ENCODE measurements at places on chromosomes 13 and 19. TPM values are rescaled to one million over a fixed set of nuclear protein-coding genes. Genes with fewer than 3 reads are reported as not detected.

The CELF5 gene
- total RNA-seq: 0.11 TPM

The ONECUT3 gene
- total RNA-seq: not detected

The PALM gene
- not detected for total RNA-seq

The CALR3 gene
- not detected for total RNA-seq

The APOC4 gene
- not detected for total RNA-seq

The OR7A5 gene
- total RNA-seq: not detected

The PRR22 gene
- 8.2 TPM for total RNA-seq

The TTC9B gene
- not detected for total RNA-seq

The DMKN gene
- 1.7 TPM for total RNA-seq

The COL4A2 gene
- total RNA-seq: not detected

The FAM83E gene
- 3.7 TPM for total RNA-seq

The SOX1 gene
- not detected for total RNA-seq

The ZSCAN4 gene
- not detected for total RNA-seq

The TSHZ3 gene
- 0.38 TPM for total RNA-seq

The RYR1 gene
- 1.4 TPM for total RNA-seq

The NLRP5 gene
- total RNA-seq: not detected

The ZNF99 gene
- not detected for total RNA-seq

The MEIS3 gene
- total RNA-seq: not detected

- DNase-seq: no peak
These were observed 52.2 kb downstream of the WDFY2 start for GRCh38 chr13:51636349-51636890.

- DNase-seq: no peak
These were observed 13.7 kb downstream of the LILRA1 start for GRCh38 chr19:54606891-54607784.

- peak; percentile 72 for DNase-seq
These were observed 30.0 kb downstream of the VAV1 start for GRCh38 chr19:6802336-6803035.

- no peak for DNase-seq
These were observed 204 bp upstream of the PDX1 start for GRCh38 chr13:27919659-27919933.

GRCh38 chr19:6693681-6694080 is 23.7 kb upstream of the TNFSF14 start:
- DNase-seq: no peak

- no peak for DNase-seq
These were observed 21.9 kb downstream of the ZSWIM4 start for GRCh38 chr19:13817018-13817614.

DNA sequence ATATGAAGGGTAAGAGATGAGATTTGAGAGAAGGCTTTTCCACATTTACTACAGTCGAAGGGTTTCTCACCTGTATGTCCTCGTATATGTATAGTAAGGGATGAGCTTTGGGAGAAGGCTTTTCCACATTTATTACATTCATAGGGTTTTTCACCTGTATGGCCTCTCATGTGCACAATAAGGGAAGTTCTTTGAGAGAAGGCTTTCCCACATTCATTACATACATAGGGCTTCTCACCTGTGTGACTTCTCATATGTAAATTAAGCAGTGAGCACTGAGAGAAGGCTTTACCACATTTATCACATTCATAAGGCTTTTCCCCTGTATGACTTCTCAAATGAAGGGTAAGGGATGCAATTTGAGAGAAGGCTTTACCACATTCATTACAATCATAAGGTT is 41.8 kb downstream of the ZNF527 start:
- DNase-seq: no peak

DNA sequence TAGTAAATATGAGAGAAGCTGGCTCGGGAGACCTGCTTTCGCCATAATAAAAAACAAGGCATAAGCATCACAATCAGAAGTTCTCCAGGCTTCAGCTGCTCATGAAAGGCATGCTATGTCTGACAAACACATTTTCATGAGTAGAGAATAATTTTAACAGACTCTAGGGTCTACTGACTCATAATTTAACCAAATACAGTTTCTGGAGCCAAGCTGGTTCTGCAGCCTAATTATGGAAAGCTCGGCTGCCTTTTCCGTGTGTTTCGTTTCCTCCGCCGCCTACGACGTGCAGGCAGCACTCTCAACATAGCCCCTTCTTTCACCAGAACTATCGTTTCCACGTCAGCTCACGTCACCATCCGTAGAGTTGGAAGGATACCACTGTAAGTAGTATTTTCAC is 5.7 kb downstream of the MCF2L start:
- no peak for DNase-seq

DNA sequence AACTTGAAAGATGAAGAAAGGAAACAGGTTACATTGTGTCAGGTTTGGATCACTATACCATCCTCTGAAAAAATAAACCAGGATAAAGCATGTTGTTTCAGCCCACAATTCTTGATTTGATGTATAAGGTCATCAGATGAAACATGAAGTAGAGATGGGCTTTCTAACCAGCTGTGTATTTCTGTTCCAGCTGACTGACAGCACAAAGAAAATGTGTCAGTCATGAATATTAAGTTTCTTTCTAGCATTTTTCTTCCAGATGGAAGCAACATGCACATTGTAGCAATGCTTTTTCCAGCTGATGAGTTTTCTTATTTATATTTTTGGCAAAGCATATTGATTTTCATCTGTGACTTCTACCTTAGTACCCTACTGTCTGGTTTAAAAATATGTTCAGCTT is 199.6 kb downstream of the OXGR1 start:
- DNase-seq: no peak

DNA sequence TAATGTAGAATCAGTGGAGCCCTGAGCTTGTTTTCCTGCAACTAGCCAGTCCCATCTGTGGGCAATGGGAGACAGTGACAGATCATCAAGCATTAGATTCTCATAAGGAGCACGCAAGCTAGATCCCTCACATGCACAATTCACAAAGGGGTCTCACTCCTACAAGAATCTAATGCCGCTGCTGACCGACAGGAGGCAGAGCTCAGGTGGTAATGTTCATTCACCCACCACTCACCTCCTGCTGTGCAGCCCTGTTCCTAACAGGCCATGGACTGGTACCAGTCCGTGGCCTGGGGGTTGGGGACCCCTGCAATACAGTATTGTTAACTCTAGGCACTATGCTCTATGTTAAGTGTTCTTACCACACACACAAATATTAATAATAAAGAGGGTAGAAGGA is 362.8 kb downstream of the RBM26 start:
- DNase-seq: no peak

DNA sequence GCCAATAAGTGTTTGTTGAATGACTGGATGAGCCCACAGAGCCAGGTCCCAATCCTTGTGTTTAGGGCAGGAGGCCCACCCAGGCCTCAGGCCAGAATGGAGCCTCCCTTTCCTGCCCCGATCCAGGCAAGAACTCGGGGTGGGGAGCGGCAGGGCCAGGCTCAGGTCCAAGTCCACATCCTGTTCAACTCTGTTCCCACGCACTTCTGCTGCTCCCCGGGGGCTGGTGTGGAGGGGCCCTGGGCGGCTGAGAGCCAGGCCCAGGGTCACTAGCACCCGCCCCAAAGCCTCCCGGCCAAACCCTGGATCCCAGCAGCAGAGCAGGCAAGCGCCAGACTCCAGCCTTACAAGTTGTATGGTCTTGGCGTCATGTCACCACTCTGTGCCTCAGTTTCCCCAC is 8.0 kb downstream of the ANGPTL8 start:
- no peak for DNase-seq

- DNase-seq: no peak
These were observed 882.5 kb downstream of the PCDH9 start for GRCh38 chr13:66347486-66348117.

GRCh38 chr19:5456130-5456840 is 1.1 kb downstream of the ZNRF4 start:
- no peak for DNase-seq

DNA sequence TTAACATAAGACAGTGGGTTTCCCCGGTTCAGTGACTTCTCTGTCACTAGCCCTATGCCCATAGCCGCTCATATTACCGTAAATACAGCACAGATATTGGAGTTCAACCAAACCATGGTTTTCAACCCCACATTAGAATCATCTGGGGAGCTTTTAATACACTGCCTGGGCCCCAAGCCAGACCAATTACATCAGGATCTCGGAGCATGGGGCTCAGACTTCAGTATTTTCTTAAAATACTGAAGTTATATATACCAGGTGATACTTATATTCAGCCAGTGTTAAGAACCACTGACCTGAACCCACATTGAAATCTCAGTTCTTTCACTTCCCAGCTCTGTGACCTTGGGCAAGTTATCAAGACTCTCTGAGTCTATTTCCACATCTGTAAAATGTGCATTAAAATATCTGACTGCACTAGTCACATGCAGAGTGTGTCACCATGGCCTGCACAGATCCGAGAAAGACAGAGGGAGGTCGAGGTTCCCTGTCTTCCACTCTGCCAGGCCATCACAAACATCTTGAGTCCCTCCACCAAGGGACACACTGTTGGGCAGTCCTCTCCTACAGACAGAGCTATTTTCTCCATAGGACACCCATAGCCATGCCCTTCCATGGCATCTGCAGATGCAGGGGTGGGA is 32.2 kb upstream of the IPO5 start:
- DNase-seq: no peak

- DNase-seq: peak; percentile 47
These were observed 726 bp upstream of the UFM1 start for GRCh38 chr13:38348861-38349389.

- no peak for DNase-seq
These were observed 1500.4 kb upstream of the MIR17HG start for GRCh38 chr13:89846926-89847585.

GRCh38 chr19:3964256-3965194 is 6.4 kb downstream of the DAPK3 start:
- DNase-seq: no peak

DNA sequence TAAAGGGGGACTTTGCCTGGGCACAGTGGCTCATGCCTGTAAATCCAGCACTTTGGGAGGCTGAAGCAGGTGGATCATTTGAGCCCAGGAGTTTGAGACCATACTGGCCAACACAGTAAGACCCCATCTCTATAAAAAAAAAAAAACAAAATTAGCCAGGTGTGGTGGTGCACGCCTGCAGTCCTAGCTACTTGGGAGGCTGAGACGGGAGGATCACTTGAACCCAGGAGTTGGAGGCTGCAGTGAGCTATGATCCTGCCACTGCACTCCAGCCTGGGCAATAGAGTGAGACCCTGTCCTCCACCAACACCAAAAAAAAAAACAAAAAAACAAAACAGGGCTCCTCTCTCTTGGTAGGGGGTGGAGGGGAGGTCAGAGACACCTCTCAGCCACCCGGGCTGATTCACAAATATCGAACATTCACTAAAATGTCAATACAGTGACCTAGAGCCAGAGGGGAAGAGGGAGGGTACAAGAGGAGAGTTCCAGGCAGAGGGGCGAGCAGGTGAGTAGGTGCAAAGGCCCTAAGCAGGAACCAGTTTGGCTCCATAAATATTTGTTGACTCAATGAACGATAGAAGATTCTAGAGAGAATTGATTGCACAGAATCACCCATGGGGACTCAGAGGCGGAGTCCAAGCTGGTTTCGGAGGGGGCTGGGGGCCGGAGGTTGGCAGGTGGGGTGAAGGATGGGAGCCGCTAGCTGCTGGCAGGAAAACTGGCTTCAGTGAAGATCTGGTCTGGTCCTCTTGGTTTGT is 1.0 kb upstream of the CREB3L3 start:
- DNase-seq: no peak

DNA sequence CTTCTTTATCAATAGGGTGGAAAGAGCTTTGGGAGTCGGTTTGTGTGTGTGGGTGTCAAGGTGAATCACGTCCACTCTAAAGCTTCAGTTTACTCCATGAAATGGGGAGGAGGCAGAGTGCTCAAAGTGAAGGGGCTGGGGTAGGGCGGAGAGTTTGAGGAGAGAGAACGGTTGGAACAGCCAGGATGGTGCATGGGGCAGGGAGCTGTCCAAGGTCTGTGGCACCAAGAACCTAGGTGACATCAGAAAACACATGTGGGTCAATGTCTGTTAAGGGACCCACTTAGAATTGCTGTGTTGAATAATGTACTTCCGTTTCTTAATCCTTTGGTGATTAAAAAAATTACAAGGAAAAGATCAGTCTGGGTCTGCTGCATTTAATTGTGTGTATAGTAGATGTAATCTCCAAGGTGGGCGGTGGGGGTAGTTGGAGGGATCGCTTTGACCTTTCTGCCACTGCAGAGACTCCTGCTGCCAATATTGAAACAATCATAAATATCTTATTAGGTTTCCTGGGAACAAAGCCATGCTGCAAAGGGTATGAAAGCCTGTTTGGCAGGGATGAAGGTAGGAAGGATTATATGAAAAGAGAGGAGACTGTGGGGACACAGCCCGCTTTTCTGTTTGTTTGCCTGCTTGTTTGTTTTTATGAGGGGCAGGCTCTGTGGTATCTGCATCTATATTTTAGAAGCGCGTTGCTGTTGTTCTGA is 122.3 kb downstream of the ATP8A2 start:
- no peak for DNase-seq

GRCh38 chr19:41591951-41592562 is 16.1 kb downstream of the CEACAM21 start:
- DNase-seq: no peak

GRCh38 chr19:1172353-1173158 is 1.5 kb downstream of the SBNO2 start:
- no peak for DNase-seq

- DNase-seq: no peak
These were observed 4.8 kb upstream of the SMG9 start for GRCh38 chr19:43759515-43759914.

Measured in CD8-positive, alpha-beta memory T cell (primary cell).